Endodermal cell (in vitro differentiated cells): ENCODE measurements at places on chromosomes 2 and 18.
A peak's percentile ranks its signal among the peaks of the same experiment; 100 is the strongest.

GRCh38 chr2:13106302-13106701 lies 389.6 kb downstream of the TRIB2 start:
- no peak for DNase-seq
- no peaks in the 10 kb centered on the region for H3K27me3 ChIP-seq
- no peak overlapping the region for H3K27ac ChIP-seq
- H3K36me3 ChIP-seq = no peaks in the 10 kb centered on the region
- H3K4me3 ChIP-seq = no peak overlapping the region

GRCh38 chr2:27145682-27146081 lies 3.1 kb upstream of the TCF23 start:
- H3K27me3 ChIP-seq = peaks cover 6% of the 10 kb centered on the region
- DNase-seq = no peak
- H3K27ac ChIP-seq = no peak overlapping the region
- no peaks in the 10 kb centered on the region for H3K4me1 ChIP-seq

DNA sequence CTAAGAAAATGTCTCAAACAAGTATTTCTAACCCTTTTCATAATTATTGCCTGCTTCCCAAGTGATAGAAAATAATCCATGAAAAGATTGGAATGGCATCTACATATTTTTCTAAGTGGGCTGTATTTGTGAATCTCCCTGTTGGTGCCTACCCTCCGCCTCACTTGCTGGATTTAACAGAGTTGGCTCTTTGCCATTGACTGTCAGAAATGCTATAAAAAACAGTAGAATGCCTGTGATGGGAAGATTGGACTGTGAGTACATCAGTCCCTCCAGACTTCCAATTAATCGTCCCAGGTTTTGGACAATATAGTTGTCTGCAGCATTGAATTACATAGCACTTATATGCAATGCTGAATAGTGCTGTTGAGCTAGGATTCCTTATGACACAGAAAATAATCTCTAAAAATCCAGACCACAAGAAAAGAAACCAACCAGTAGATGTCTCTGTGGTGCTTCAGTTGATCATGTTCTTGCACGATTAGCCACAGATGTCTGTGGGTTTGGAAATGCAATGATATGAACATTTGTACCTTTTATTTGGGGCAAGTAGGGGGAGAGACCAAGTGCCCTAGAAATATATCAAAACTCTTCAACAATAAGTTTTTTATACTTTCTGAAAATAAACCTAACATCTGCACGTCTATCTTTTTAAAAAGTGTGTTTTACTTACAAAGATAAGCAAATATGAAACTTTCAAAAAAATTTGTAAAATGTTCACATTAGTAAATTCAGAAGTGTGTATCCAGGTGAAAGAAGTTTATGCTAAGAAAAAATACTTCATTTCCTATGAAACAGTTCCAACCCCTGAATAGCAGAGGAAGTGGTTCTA lies 88.5 kb downstream of the DYNAP start:
- no peak overlapping the region for H3K4me3 ChIP-seq
- DNase-seq = no peak
- H3K4me1 ChIP-seq = no peaks in the 10 kb centered on the region
- no peaks in the 10 kb centered on the region for H3K27me3 ChIP-seq
- H3K27ac ChIP-seq = no peak overlapping the region

GRCh38 chr2:106932644-106933043 lies 46.7 kb upstream of the ST6GAL2 start:
- H3K4me1 ChIP-seq = no peaks in the 10 kb centered on the region
- H3K4me3 ChIP-seq = no peak overlapping the region
- H3K36me3 ChIP-seq = no peaks in the 10 kb centered on the region
- DNase-seq = no peak

DNA sequence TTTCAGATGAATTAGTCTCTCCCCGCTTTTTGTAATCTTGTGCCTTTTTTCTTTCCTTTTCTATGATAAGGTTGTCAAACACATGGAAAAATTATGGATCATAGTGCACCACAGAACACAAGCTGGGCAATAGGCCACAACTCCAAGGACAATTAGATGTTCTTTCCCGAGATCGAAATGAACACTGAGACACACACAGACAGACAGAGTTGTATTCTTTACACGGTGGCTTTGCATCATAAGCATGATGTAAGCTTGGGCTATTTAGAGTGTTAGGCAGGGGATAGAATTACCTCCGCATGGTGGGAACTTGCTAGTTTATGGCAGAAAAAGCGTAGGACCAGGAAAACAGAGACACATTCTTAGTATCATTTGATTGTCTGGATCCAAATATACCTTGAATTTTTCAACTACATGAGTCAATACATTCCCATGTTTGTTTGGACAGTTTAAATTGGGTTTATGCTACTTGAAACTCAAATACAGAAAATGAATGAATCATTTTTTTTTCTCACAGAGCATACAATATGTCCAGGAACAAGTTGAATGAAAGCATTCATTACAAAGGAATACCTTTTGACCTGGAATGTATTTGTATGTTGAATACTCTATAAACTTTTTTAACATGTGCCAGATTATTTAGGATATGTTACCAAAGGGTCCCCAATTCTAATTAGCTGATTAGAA lies 1611.5 kb upstream of the TMEFF2 start:
- no peak overlapping the region for H3K27ac ChIP-seq
- H3K36me3 ChIP-seq = no peaks in the 10 kb centered on the region
- no peaks in the 10 kb centered on the region for H3K4me1 ChIP-seq

GRCh38 chr2:214519258-214519818 lies 108.5 kb downstream of the VWC2L start:
- H3K27ac ChIP-seq = no peak overlapping the region
- no peak overlapping the region for H3K4me3 ChIP-seq
- no peaks in the 10 kb centered on the region for H3K4me1 ChIP-seq
- no peaks in the 10 kb centered on the region for H3K27me3 ChIP-seq
- DNase-seq = no peak

- peaks cover 4% of the 10 kb centered on the region for H3K4me1 ChIP-seq
- peak; percentile 96 for DNase-seq
- peak within 1 kb of the TSS; percentile 79 for H3K4me3 ChIP-seq
- H3K27me3 ChIP-seq = peaks cover 98% of the 10 kb centered on the region
- no peaks in the 10 kb centered on the region for H3K36me3 ChIP-seq
- no peak within 1 kb of the TSS for H3K27ac ChIP-seq
Observed at GRCh38 chr18:59272891-59273758, at the start of gene RAX. TSS of gene RAX (minus strand) at chr18:59273454. CDS start at chr18:59273206, 248 bp downstream.

DNA sequence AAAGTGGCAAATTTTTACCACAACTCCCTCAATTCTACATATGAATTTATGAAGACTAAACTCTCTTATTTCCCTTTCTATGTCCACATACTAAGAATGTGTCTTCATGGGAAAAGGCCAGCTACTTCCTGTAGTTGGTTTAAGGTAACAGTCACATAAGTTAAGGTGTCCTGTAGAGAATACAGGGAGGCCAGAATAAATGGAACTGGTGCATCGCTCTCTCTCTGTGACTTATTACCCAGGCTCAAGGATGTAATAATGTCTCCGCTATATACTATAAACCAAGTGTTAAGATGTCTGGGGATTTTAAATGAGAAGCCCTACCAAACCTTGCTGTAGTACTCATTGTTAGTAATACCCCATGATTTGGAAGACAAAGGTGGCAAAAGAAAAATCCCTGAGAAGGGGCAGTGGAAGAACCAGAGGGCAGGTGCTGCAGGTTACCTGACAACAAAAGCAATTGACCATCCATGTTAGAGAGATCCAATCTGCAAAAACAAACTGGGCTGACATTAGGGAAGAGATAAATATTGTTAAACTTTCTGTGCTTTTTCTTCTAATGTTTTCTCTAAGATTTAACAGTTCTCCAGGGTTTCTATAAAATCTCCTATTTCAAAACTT lies 372.8 kb downstream of the TMX3 start:
- no peak for DNase-seq
- no peaks in the 10 kb centered on the region for H3K27me3 ChIP-seq

- no peaks in the 10 kb centered on the region for H3K27me3 ChIP-seq
- H3K4me3 ChIP-seq = no peak overlapping the region
- H3K4me1 ChIP-seq = peaks cover 3% of the 10 kb centered on the region
- no peak overlapping the region for H3K27ac ChIP-seq
- no peak for DNase-seq
Observed at GRCh38 chr18:48002933-48003365, 72.5 kb upstream of the SMAD2 start.

- H3K4me3 ChIP-seq = no peak overlapping the region
- no peak overlapping the region for H3K27ac ChIP-seq
- DNase-seq = no peak
- no peaks in the 10 kb centered on the region for H3K4me1 ChIP-seq
Observed at GRCh38 chr2:52314231-52314630, 1282.3 kb upstream of the NRXN1 start.

- H3K36me3 ChIP-seq = no peaks in the 10 kb centered on the region
- DNase-seq = no peak
- no peak overlapping the region for H3K4me3 ChIP-seq
- no peaks in the 10 kb centered on the region for H3K27me3 ChIP-seq
Observed at GRCh38 chr2:160730296-160730995, 236.8 kb upstream of the RBMS1 start.

GRCh38 chr18:45166341-45166835 lies 448.9 kb upstream of the SLC14A2 start:
- no peaks in the 10 kb centered on the region for H3K4me1 ChIP-seq
- H3K27ac ChIP-seq = no peak overlapping the region
- no peaks in the 10 kb centered on the region for H3K27me3 ChIP-seq
- no peak for DNase-seq

- peak overlapping the region; percentile 88 for H3K27ac ChIP-seq
- no peaks in the 10 kb centered on the region for H3K36me3 ChIP-seq
- H3K27me3 ChIP-seq = no peaks in the 10 kb centered on the region
- peak overlapping the region; percentile 95 for H3K4me3 ChIP-seq
- H3K4me1 ChIP-seq = peaks cover 3% of the 10 kb centered on the region
Observed at GRCh38 chr2:171158790-171159371, 1.8 kb downstream of the TLK1 start.

- no peak overlapping the region for H3K4me3 ChIP-seq
- no peaks in the 10 kb centered on the region for H3K36me3 ChIP-seq
- H3K4me1 ChIP-seq = no peaks in the 10 kb centered on the region
- H3K27me3 ChIP-seq = no peaks in the 10 kb centered on the region
Observed at GRCh38 chr2:70639841-70640436, 86.3 kb upstream of the TGFA start.

- H3K4me3 ChIP-seq = no peak overlapping the region
- no peak overlapping the region for H3K27ac ChIP-seq
- H3K36me3 ChIP-seq = no peaks in the 10 kb centered on the region
- peak; percentile 79 for DNase-seq
- H3K4me1 ChIP-seq = no peaks in the 10 kb centered on the region
Observed at GRCh38 chr2:199704358-199705238, 146.4 kb downstream of the FTCDNL1 start.

DNA sequence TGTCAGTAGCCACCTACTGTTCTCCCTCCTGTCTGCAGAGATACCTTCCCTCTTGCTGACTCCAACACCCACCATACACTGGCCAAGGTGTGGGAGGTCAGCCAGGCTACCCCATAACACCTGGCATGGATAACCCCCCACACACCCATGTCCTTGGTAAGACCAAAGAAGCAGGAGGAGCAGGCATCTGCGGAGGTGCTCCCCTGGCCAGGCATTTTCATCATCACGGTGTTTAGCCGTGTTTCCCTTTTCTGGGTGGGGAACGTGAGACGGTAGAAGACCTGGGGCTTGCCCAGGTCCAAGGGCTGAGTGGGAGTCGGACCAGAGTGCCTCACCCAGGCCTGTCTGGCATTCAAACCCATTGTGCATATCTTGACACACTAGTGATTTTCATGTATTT lies 150.3 kb downstream of the SMAD7 start:
- H3K4me3 ChIP-seq = no peak overlapping the region
- peaks cover 26% of the 10 kb centered on the region for H3K4me1 ChIP-seq
- H3K36me3 ChIP-seq = peaks cover 17% of the 10 kb centered on the region

DNA sequence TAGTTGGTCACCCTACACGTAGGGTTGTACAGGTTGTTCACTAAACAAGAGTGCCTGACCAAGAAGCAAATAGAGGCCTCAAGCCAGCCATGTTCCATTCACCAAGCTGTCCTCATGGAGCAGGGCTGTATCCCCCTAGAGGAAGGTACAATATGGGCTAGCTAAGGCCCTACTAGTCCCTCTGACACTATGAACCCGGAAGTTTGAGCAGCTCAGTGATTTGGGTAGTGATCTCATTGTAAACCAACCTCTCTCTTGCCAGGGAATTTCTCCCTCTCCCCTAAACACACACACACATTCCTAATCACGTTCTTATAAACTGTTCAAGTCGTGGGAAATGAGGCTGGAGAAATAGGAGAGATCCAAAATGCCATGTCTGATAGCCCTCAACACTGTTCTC lies 6.7 kb upstream of the CYS1 start:
- no peaks in the 10 kb centered on the region for H3K4me1 ChIP-seq
- peaks cover 31% of the 10 kb centered on the region for H3K27me3 ChIP-seq
- H3K36me3 ChIP-seq = no peaks in the 10 kb centered on the region
- no peak for DNase-seq
- no peak overlapping the region for H3K4me3 ChIP-seq
- no peak overlapping the region for H3K27ac ChIP-seq

DNA sequence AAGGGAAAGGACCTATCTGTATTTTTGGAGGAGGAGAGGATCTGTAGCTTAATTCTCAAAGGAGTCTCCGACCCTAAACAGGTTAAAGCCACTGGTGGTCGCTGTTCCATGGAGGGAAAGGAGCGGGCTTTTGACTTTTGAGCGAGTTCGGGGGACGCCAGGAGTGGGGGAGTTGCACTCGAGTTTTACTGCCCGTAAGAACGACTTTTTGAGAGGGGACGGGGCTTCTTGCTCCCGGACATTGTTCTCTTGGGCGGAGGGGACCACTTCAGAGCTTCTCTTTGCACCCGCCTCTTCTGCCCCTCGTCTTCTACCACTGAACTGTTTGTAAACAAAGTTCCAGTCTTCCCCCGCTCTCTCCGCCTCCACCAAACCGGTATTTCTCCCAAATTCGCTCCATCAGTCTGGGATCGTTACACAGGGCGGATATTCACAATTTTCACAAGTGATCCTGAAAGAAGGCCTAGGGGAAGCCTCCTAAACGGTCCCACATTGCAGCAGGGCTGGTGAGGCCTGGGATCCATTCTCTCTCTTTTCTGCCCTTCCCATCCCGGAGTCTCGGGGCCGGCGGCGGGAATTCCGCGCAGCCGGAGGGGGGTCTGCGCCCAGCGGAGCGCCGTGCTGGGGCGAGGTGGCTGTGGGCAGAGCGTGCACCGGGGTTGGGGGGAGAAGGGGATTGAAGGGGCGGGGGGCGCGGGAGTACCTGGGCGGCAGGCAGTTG lies 6.6 kb downstream of the DLX2 start:
- peaks cover 9% of the 10 kb centered on the region for H3K4me1 ChIP-seq
- no peaks in the 10 kb centered on the region for H3K36me3 ChIP-seq
- H3K27me3 ChIP-seq = peaks cover 100% of the 10 kb centered on the region
- DNase-seq = peak; percentile 80

DNA sequence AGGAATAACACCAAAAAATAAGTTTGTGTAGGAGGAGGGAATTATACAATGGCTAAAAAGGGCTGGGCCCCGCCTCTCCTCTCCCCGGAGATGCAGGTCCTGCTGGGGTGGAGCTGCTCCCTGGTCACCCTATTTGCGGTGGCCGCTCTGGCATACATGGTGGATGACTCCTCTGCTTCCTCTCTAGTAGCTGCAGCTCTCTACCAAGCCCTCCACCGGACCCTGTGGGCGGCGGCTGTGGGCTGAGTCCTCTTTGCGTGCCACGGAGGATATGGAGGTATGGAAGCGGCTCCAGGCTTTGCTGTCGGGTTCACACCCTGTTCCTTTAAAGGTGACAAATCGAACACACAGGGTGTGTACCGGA lies 77.1 kb upstream of the SEC11C start:
- H3K4me3 ChIP-seq = no peak overlapping the region
- no peak for DNase-seq
- H3K27ac ChIP-seq = no peak overlapping the region
- no peaks in the 10 kb centered on the region for H3K36me3 ChIP-seq
- H3K27me3 ChIP-seq = no peaks in the 10 kb centered on the region
- H3K4me1 ChIP-seq = no peaks in the 10 kb centered on the region
